ENCODE measurements at places on chromosomes 3 and 15.

- DNase-seq, result no peak
Observed at GRCh38 chr15:39888809-39889208, 31.3 kb downstream of the GPR176 start.

DNA sequence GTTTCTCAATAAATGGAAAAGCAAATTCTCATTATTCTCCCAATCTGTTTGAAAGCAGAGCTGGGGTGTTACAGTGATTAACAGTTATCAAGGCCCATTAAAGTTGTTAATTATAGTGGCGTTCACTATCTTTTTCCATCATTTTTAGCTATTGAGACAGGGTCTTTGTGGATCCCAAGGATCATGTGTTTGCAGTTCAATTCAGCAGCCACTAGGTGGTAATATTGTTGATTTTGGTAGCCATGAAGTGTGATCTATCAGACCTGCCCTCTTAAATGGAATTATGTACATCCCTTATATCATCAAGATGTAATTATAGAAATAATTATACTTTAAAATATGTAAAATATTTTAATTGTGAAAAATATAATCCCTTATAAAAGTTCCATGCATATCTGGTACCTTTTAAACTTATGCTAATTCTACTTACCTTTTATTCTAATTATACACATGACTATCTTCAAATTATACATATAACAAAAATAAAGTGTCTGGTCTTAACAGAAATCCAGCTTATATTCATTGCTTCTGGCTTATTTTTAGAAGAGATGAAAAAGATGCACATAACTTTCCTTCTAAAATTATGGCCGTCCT lies 126.4 kb downstream of the GREM1 start:
- no peak for DNase-seq

DNA sequence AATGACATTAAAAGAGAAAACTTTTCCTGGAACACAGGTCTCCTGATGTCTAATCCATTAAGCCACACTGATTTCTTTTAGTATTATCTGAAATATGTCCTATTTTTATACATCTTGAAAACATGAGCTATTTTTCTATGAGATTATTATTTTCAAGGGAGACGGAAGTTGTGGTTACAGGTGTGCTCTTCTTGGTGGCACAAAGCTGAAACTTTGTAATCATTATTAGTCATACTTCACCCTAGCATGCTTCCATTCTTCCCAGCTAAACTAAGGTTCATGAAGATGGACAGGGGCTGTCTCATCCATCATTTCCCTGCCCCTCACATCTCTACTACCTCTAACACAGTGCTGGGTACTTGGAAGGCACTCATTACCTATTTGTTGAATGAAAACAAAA lies 85.6 kb upstream of the POU1F1 start:
- no peak for DNase-seq

GRCh38 chr3:50212502-50212901 lies 7.4 kb downstream of the SLC38A3 start:
- DNase-seq, result no peak

- DNase-seq, result no peak
Observed at GRCh38 chr3:15291589-15292541, 40.5 kb downstream of the SH3BP5 start.

DNA sequence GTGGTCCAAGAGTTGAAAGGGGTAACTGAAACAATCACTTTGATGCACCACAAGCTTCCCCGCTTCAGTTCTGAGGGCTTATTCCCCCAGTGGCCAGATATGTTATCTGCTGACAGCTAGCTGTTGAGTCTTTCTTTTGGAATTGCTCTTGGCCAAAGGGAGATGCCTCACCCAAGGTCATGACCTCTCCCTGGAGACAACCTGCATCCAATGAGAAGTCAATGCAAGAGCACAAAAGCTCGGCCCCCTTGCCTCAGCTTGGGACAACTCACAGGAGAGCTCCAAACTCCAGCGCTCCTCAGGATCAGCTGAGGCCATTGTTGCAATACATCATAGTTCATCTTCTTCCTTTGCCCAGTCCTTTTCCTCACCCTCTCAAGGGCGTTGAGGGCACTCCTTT lies 31.0 kb upstream of the THBS1 start:
- no peak for DNase-seq

- no peak for DNase-seq
Observed at GRCh38 chr15:80619680-80620079, 75.4 kb upstream of the ABHD17C start.

- DNase-seq, result no peak
Observed at GRCh38 chr3:55440104-55440708, 46.9 kb downstream of the WNT5A start.

DNA sequence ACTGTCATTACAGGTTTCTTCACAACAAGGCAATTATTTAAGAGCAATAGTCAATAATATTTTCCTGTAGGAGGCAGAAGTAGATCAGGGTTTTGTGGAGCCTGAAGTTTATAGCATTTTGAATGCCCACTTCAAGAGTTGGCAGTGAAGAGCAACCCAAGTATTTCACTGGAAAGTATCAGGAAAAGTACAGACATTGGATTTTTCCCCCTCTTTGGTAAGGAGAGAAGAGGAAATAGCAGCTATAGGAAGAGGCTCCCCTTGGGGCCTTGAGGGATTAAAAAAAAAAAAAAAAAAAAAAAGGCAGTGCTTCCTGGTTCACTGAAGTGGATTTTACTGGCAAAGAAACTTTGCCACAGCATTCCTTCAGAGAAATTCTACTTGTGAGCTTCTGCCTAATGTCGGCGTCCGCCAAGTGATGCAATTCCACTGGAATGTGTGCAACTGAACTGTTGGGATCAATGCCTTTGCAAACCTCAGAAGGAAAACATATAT lies 5.7 kb upstream of the CNTN6 start:
- DNase-seq, result no peak

DNA sequence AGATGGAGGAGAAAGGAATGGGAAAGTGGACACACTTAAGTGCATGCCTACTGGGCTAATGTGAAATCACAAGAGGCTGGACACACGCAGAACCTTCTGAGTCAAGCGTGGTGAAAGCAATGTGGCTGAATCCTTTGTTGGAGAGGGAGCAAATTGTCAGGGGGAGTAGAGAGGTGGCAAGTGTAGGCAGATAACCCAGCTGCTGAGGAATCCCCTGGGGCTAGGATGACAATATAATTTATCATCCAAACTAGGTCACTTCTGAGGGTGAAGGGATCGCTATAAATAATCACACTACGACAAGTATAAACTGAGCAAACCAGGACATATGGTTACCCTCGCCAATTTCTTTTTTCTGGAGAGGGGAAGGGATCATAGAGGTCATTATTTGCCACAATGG lies 28.7 kb downstream of the TAMM41 start:
- no peak for DNase-seq

DNA sequence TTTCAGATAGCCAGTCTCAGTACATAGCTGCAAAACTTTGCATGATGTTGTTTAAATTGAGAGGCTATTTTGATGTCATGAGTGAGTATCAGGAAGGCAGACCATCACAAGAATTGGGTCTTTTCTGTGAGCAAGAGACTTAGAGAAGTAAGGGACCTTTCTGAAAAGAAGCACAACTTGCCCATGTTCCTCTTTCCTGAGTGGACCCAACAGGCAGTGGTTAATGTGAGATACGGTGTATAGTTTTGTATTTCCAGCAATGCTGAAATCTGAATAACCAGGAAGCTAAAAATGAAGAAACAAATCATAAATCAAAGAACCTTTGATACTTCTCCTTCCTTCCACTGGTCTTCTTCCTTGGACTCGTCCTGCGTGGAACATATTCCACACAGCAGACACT lies 25.1 kb downstream of the MCTP2 start:
- DNase-seq, result no peak

DNA sequence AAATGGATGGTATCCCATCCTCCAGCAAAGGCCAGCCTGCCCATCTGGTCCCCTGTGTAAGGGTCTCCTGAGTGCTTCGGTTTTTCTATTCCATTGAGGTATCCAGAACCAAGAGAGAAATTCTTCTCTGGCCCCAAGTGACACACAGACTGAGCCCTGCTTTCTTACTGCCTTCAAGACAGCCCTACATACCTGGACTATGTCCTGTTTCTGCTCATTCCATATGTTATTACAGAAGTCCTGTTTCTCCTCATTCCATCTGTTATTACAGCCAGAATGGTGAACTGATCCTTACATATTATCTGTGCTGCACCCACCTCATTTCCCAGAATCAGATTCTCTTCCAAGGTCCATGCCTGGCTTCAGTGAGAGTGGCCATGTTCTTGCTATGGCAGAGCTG lies 115.2 kb downstream of the DCLK3 start:
- no peak for DNase-seq

DNA sequence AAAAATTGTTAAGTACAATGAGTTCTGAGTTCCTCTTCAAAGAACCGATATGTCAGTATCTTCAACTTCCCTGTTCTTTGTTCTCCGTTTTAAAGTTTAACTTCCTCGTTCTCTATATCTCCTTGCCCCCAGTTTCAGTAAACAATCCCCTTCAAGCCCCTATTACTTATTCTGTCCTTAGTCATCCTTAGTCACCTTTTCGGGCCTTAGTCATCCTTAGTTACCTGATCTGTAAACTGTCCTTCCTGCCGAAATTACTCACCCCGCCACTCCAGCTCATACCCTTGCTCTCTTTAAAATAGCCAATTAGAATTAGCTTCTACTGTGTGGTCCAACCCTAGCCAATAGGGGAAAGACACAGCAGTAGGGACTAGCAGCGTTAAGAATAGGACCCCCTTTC lies 1165.6 kb downstream of the NSUN3 start:
- no peak for DNase-seq

DNA sequence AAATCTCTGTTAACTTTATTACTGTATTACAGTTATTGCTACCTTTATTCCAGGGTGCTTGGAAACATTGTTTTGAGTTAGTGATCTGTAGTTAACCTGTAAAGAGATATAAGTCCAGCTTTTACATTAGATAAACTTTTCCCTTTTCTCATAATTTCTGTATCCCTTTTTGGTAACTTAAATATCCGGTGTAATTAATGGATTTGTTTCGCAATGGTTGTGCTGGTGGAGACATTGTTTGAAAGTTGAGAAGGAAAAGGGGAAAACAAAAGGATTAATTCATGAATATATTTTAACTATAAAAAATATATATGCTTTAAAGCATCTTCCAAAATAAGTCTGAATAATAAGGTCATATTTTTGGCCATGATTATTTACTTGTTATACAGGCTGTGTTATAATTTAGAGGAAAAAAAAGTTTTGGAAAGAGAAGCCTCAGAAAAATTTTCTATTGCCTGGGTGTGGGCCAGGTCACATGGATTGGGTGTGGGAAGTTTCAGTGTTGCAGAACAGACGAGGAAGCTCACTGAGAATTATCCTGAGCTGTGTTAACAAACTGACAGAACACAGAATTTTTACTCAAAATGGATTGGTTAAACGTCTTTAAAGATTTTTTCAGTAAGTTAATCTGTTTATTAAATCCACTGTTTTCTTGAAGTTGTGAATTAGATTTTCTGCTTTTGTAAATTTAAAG lies 27.7 kb upstream of the IL20RB start:
- DNase-seq, result no peak

DNA sequence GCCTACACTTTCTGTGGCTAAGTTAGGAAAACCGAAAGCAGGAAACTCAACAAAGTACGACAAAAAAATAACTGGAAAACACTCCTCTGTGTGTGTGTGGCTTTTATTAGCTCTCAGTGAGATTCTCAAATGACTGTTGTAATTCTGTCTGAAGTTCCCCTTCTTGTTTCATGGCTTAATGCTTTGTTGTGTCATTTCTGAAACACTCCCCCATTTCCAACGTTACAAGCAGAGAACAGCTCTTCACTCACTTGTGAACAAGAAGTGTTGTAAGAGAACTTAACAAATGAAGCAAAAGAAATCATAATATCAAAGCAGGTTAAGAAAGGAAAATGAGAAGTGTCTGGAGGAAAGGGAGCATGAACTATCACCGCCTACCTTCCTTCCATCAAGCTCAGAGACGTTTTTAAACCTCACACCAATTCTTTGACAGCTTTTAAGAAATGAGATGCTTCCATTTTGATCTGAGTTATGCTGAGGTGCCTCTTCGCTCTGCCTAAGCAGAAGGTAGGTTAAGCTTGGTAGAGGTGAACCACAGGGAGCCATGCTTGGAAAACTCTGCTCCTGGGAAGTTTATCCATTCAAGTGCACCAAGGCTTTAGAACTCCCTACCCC lies 12.4 kb upstream of the SEC62 start:
- DNase-seq, result no peak

- no peak for DNase-seq
Observed at GRCh38 chr3:124903896-124904834, 17.0 kb upstream of the ITGB5 start.

GRCh38 chr3:38382506-38383080 lies 36.0 kb downstream of the XYLB start:
- DNase-seq, result no peak

Measured in activated CD8-positive, alpha-beta memory T cell treated with anti-CD3 and anti-CD28 coated beads for 48 hours (primary cell).